Stimulated activated CD8-positive, alpha-beta memory T cell treated with anti-CD3 and anti-CD28 coated beads, Interleukin-4, amount 100 ng/mL, for 1 hour (primary cell): ENCODE measurements at places on chromosomes 2 and 18.

- DNase-seq = no peak
These were observed 74.6 kb downstream of the COX7A2L start for GRCh38 chr2:42286268-42286946.

GRCh38 chr2:52710810-52711618, 1056.6 kb upstream of the CHAC2 start:
- DNase-seq = no peak

DNA sequence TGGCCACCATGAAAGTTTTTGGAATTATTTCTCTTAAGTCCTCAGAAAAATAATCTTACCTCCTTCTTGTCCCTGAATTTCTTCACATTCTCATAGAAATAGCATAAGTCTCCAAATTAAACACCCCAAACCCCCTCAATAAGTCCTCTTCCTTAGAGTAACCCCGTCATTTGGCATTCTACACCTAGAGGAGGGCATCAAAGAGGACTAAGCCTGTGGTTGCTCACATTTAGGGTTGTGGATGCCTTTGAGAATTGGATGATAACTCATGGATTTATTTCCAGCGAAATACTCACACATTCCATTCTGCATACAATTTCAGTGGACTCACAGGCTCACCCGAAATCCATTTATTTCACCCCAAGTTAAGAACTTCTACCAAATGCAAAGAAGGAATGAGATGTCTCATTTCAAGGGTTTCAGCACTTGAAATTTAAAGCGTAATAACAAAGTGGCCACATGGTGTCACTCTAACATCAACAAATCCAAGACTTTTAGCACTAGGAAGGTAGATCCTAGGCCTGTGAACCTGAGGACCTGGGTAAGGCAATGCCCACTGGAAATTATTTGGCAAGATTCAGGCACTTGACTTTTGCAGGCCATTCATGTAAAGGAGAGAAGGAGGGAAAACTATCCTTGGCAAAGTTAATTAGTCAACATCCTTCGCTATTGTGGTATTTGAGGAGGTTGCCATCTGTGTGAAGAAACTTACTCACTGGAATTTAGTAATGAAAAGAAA, 24.6 kb downstream of the DYTN start:
- no peak for DNase-seq

GRCh38 chr2:109523121-109523520, 90.6 kb downstream of the SEPTIN10 start:
- DNase-seq = no peak
